ENCODE measurements at places on chromosomes 16 and 17.

DNA sequence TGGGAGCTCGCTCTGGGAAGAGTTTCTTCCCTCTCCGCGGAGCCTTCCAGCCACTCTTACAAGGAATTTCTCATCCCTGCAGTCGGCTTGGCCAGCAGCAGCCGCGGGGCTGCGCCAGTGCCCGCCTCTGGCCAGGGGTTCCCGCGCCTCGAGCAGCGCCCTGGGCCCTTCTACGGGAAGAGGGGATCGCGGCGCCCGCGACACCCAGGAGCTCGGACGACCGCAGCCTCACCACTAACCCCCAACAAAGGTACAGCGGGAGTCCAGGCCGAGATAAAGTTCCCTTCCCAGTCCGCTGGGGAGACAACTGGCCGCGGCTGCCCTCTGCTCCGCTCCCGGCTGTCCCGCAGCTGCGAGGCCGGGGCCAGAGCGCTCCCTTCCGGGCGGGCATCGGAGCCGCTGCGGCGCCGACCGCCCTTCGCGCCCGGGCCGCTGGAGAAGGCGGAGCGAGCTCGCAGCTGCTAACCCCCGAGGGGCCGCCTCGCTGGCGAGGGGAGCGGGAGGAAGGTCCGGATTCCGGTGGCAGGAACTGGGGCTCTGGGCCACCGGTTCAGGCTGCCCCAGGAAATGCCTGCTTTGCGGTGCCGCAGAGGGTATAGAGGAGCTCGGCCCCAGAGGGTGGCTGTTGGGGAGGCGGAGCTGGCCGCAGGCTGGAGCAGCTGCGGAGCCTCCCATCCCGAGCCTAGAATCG is 3.6 kb upstream of the HS3ST3B1 start:
- peak; percentile 60 for DNase-seq

DNA sequence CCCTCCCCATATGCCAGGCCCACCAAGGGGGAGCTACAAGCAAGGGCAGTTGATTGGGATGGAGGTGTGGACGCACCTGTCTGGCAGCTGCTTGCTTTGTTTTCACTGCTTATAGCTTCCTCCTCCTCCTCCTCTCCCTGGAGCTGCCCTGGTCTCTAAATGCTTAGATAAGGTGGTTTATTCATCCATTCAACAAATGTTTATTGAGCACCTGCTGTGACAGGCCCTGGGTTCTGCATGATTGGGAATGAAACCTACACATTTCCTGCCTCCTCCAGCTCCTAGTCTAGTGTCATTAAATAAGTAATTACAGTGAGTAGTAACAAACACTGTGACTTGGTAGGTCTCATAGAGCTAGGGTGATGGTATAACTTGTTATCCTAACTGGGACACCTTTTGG is 17.4 kb upstream of the MAP3K14 start:
- no peak for DNase-seq

GRCh38 chr17:2237950-2238349 is 65.6 kb downstream of the SMG6 start:
- no peak for DNase-seq

DNA sequence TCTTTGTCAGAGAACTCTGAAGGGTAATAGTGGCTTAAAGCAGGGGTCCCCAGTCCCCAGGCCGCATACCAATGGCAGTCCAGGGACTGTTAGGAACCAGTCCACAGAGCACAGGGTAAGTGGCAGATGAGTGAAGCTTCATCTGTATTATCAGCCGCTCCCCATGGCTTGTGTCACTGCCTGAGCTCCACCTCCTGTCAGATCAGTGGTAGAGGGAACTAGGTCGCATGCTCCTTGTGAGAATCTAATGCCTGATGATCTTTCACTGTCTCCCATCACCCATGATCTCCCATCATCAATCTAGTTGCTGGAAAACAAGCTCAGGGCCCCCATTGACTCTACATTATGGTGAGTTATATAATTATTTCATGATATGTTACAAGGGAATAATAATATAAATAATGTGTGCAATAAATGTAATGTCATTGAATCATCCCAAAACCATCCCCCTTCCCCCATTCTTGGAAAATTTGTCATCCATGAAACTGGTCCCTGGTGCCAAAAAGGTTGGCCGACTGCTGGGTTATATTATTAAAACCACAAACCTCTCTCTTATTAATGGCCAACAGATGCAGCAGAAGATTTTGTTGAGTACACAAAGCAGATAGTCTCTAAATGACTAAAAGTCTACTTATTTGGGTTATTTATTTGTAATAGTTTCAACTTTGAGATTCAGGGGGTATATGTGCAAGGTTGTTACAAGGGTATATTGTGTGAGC is 782.7 kb downstream of the CDH11 start:
- DNase-seq, result peak; percentile 26

DNA sequence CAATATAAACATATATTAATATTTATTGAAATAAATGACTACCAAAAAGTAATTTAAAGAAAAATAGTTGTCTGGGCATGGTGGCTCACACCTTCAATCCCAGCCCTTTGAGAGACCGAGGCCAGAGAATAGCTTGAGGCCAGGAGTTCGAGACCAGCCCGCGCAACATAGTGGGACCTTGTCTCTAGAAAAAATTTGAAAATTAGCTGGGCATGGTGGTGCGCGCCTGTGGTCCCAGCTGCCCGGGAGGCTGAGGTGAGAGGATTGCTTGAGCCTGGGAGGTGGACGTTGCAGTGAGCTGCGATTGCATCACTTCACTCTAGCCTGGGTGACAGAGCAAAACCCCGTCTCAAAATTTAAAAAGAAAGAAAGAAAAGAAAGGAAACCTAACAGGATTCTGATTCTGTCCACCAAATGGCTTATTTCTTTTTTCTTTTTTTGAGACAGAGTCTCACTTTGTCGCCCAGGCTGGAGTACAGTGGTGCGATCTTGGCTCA is 3.4 kb upstream of the BPTF start:
- no peak for DNase-seq

GRCh38 chr17:34163646-34164045 is 91.4 kb upstream of the CCL2 start:
- peak; percentile 29 for DNase-seq

DNA sequence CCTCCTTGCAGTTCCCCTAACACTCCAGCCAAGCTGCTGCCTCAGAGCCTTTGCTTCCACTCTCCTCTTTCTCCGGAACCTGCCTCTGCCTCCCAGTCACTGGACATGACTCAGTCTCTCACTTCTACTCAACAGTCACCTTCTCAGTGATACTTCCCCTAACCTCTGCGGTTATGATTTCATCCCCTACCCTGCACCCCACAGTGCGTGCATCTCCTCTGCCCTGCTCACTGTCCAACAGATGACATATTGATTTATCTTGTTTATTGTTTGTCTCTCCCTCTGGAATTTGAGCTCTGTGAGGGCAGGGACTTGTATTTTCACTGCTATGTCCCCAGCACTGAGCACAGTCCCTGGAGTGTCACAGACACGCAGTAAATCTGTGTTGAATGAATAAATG is 100.7 kb downstream of the CYLD start:
- DNase-seq, result no peak

DNA sequence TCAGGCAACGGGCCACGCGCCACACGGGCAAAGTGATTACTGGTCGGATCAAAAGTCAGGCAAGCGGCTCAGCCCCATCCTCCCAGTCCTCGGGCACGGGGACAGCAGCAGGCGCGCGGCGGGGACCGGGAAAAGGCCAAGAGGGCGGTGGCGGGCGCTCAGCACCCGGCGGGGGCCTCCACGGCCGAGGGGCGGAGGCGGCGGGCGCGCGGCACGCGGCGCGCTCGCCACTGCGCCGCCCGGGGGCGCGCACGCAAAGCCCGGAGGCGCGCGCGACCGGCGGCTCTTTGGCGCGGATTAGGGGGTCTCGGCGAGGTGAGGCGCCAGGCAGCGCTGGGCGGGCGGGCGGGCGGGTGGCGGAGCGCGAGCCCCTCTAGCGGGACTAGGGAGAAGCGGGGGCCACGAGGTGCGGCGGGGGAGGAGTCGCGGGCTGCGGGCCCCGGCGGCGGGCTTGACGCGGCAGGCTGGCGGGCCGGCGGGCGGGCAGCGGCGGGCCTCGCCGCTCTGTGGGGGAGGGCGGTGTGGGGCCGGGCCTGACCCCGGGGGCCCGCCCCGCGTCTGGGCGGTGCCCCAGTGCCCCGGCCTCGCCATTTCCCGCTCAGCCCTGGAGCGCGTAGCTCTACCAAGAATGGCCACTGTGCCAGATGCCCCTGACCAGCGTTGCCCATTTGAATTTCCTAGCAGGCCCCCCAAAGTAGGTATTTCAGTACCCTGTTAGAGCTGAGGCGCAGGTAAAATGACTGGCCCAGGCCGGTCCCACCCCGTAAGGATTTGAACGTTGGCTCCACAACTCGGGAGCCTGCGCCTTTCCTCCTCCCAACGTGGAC is at the start of the genes ACACA and TADA2A:
Gene ACACA, minus strand, starts transcription at position 202 of the 827 bp plus-strand sequence. CDS start 537 bp downstream, outside the sequence.
Gene TADA2A, plus strand, starts transcription at position 252 of the 827 bp plus-strand sequence. CDS start 4,480 bp downstream, outside the sequence.
- peak; percentile 80 for DNase-seq

DNA sequence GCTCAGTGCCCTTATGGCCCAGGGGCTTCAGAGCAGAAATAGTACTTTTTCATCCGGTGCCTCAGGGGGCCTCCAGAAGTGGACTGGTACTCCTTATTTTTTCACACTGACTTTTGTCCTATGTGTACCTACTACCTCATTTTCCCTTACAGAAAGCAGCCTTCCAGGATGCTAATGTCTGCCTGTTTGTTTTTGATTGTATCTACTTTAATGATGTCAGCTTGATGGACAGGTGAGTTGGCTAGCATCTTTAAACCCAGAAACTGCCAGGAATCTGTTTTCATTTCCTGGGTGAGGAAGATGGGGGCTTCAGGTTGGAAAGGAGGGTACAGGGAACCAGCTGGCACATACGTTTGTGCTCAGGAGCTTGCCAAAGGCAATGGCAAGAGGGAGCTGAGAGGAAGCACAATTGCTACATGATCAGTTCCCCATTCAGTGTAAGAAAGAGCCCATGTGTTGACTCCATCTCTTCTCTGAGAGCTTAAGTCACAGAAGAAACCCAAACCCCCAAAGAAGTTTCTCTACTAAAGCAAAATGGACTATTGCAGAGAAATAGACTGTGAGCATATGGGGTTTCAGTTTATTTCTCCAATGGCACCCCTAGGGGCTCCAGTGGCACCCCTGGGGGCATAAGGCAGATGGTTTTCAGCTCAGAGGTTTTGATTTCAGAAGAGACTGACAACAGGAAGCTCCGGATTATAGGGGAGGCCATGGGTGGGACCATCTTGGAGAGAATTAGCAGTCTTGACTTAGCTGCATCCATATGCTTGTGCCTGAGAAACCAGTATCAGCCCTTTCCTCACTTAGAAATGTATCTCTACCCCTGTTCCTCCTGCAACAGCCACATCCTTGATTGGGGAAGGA is 16.3 kb downstream of the LIG3 start:
- no peak for DNase-seq

DNA sequence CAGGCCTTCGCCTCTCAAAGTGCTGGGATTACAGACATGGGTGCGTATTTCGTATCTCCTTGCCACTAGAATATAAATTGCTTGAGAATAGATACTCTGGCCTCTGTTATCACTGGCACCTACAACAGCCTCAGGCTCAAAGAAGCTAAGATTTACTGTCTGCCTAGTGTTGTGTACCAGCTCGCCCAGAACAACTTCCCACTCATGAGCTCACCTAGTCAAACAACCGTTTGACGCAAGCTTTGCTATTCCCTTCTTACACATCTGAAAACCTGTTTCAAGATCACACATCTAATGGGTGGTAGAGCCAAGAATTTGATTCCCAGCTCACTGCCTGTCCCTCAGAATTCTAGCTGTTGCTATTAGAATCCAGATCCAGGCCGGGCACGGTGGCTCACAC is 24.4 kb downstream of the MIS12 start:
- DNase-seq, result no peak

DNA sequence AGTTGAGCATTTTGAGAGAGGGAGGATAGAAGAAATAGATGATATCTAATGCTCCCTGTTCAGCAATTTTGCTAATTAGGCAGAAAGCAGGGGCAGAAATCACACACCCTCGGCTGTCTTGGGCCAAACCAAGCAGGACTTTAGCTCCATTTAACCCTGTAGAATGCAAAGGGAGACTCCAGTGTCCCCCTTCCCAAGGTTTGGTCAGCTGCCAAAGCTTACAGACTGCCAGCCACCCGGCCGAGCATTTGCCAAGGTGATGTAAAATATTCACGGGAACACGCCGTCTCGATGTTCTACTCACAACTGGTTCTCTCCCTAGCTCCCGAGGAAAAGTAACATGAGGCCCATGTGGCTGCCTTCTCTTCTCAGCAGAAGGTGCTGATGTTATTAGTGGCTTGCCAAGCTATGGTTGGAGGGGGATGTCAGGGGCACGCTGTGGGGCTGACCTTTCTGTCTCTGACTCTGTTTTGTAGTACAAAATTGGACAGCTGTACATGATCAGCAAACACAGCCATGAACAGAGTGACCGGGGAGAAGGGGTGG is 155.3 kb downstream of the PITPNC1 start:
- DNase-seq, result no peak

DNA sequence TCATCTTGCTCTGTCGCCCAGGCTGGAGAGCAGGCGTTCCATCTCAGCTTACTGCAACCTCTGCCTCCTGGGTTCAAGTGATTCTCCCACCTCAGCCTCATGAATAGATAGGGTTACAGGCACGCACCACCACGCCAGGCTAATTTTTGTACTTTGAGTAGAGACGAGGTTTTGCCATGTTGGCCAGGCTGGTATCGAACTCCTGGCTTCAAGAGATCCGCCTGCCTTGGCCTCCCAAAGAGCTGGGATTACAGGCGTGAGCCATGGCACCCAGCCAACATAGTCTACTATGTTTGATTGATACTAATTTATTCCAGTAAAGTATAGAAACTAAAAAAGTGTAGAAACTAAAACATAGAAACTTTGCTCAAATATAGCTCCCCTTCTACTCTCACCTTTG is 94.9 kb downstream of the CA4 start:
- DNase-seq, result no peak

DNA sequence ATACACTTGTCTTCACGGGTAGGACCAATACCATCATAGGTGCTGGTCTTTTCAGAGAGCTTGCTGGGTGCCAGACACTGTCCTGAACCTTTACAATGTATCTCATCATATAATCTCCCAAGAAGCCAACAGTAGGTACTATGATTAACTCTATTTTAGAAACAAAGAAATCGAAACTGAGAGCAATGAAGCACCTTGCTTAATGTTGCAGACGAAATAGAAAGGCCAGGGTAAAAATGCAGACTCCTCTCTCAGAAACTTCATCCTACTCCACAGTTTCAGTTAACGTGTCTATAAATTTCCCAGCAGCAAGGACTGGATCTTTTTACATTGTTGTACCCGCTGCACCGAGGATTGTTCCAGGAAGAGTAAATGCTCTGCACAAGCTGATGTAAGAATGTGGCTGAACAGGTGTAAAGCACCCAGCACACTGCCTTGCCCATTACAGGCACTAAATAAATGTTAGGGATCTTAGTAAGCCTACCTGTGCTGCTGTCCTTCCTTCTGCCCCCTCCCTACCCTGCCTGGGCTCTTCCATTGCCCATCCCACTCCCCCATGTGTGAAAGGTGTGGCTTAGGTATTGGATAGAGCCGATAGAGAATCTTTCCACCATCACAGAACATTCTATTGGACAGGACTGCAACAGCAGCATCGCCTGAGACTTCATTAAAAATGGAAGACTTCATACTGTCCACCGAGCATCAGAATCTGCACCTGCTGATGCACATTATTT is 476.7 kb downstream of the SOX9 start:
- DNase-seq, result no peak

- peak; percentile 61 for DNase-seq
Observed at GRCh38 chr16:4515611-4516233, 22.9 kb downstream of the CDIP1 start.
